Glomerular endothelial cell (primary cell): ENCODE measurements at places on chromosomes 11 and 22.
A peak's percentile ranks its signal among the peaks of the same experiment; 100 is the strongest.

DNA sequence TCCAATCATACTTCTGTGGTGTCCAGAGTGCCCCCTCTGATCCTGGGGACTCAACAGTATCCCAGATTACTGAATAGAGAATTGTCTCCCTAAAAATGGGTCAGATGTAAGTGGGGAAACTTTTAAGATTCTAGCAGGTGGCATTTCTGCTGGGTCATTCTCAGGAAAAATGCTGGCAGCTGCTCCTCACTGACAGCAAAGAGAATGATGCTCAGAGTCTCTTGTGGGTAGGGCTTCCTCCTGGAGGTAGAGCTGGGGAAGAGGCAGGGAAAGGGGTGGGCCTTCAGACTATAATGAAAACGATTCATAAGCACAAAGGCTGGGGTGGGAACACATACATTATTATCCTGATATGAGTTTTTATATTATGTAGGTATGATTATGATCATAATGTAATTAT is 647.2 kb downstream of the NELL1 start:
- DNase-seq = no peak

GRCh38 chr11:6505577-6506240 is 8.6 kb downstream of the DNHD1 start:
- DNase-seq = peak; percentile 54

DNA sequence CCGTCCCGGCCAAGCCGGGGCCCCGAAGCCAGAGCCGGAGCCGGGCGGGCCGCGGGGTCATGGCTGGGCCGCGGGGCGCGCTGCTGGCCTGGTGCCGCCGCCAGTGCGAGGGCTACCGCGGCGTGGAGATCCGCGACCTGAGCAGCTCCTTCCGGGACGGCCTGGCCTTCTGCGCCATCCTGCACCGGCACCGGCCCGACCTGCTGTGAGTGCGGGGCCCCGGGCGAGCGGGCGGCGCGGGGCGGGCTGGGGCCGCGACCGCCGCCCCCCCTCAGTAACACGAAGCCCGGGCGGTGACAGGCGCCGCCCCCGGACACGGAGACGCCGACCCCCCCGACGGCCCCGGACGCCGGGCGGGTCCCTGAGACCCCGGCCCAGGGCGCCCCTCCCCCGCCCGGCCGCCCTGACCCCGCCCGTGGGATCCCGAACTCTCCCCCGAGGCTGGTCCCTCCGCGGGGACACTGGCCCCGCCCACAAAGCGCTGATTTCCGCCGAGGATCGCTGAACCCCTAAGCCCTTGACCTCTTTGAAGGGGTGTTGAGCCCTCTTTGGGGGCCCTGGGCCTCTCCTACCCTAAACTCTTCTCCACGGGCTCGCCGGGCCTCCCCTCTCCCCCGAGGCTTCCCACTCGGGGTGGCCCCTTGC is 389 bp downstream of the MICALL1 start:
- no peak for DNase-seq

DNA sequence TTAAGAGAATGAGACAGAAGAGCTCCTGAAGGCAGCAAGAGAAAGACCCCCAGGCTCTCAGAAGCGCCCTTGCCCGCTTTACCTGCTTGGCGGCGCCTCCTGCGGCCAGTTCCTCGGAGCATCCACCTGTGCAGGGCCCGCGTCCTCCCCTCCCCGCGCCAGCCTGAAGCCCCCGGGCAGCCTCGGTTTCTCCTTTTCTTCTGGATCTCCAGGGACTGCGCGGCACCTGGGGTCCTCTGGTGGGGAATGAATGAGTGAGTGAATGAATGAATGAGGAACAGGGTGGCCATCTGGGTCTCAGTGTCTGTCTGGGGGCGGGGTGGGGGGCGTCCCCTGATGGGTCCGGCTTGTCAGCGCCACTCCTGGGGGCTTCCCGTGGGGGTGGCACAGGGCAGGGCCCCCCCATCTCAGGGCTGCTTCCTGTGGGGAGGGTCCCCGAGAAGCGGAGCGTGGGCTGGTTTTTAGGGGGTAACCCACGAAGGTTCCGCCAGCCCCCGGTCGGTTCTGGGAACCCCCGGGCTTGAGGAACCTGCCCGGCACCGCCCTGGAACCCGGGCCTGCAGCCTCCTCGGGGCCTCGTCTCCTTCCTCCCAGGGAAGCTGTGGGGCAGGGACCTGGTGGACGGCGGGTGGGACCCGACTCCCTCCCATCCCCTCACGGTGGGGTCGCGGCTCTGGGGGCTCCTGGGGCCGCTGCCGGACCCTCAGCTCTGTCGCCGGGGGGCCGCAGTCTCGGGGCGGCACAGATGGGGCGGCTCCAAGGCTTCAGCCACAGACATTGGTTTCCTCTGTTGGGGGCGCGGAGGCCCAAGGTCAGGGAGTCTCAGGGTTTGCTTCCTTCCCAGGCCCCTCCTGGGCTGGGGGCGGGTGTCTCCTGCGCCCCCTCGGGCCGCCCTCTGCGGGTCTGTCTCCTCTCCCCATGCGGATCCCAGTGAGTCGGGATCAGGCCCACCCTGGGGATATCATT is 8.3 kb upstream of the KRTAP5-7 start:
- no peak for DNase-seq

- no peak for DNase-seq
Observed at GRCh38 chr11:130451231-130452019, 3.0 kb downstream of the ADAMTS15 start.

GRCh38 chr11:46114961-46115360 is 6.3 kb downstream of the PHF21A start:
- no peak for DNase-seq
